T-helper 17 cell (primary cell): ENCODE measurements at places on chromosomes 2 and 18.
A peak's percentile ranks its signal among the peaks of the same experiment; 100 is the strongest.

GRCh38 chr2:136334967-136335366 is 217.0 kb upstream of the CXCR4 start:
- no peak for DNase-seq

DNA sequence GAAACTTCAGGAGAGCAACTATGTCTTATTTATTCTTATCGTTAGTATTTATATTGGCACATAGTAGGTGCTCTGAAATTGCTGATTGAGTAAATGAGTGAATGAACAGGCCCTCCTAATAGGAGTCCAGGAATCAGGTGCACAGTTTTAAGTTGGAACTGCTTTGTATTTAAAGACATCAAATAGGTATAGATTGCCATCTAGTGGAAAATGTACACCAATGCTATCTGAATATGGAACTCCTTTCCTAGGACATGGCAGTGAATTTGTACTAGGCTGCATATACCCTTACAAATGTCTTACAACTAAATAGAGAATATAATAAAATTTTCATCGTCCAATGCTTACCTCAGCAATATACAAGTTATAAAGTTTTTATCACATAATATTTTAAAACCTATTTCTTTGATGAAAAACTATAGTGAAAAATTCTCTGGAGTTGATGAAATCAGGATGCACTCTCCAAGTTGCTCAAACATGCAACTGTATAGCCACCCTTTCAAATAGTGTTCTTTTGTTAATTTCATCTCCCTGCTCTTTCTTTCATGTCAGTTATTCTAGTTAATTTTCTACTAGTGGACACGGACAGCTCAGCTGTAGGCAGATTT is 318.9 kb upstream of the SYT4 start:
- DNase-seq = no peak

GRCh38 chr18:7198326-7198725 is 32.6 kb upstream of the LRRC30 start:
- DNase-seq = no peak

- no peak for DNase-seq
These were observed 1.2 kb upstream of the MZT2A start for GRCh38 chr2:131493199-131493968.

- DNase-seq = peak; percentile 45
These were observed 622 bp upstream of the KCMF1 start for GRCh38 chr2:84970210-84970867.

DNA sequence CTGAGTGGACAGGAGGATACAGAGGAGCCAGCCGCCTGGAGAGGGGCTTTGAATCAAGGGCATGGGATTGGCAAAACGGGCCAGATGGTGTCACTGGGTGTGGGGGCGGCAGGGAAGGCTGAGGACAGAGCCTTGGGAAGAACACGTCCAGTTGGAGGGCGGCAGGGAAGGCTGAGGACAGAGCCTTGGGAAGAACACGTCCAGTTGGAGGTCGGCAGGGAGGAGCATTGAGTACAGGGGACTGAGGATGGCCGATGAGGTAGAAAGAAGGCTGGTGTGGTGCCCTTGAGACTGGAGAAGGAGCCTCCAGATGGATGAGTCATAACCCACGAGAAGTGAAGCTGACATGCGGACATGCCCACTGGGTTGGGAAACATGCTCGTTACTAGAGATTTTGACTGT is 4.5 kb downstream of the HES6 start:
- no peak for DNase-seq

GRCh38 chr18:76801567-76802505 is 20.5 kb upstream of the ZNF236 start:
- DNase-seq = peak; percentile 39

DNA sequence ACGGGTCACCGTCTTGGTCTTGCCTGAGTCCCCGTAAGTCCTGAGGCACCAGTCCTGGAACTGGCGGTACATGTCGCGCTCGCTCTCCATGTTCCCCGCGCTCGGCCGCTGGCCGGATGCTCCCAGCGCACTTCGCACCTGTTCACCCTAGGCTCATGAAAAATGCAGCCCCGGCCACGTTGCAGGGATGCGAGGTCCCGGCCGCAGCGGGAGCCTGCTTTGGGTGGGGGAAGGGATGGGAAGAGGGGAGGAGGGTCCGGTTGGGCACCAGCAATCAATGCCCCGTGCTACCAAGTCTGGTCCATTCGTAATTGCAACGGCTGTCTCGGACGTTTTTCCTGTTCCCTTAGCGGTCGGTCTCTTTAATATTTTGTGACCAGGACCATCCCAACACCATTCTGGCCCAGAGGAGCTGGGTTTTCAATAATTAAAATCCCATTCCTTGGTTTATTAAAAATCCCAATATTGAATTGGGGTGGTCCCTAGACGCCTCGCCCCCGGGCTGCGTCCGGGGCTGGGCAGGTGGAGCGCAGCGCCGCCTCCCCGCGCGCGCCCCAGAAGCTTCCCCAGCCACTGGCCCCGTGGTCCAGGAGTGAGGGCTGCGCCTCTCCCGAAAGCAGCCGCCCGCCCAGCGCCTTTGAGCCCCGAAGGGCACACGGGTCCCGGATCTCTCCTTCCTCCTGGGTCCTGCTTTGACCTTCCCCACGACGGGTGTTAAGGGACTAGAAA is 1.4 kb downstream of the NOL4 start:
- DNase-seq = no peak

GRCh38 chr2:54704688-54705605 is 18.5 kb upstream of the EML6 start:
- DNase-seq = no peak

- DNase-seq = no peak
These were observed 95.2 kb upstream of the TEKT4 start for GRCh38 chr2:94776036-94776435.

GRCh38 chr2:8926356-8926755 is 77.1 kb downstream of the MBOAT2 start:
- DNase-seq = no peak

DNA sequence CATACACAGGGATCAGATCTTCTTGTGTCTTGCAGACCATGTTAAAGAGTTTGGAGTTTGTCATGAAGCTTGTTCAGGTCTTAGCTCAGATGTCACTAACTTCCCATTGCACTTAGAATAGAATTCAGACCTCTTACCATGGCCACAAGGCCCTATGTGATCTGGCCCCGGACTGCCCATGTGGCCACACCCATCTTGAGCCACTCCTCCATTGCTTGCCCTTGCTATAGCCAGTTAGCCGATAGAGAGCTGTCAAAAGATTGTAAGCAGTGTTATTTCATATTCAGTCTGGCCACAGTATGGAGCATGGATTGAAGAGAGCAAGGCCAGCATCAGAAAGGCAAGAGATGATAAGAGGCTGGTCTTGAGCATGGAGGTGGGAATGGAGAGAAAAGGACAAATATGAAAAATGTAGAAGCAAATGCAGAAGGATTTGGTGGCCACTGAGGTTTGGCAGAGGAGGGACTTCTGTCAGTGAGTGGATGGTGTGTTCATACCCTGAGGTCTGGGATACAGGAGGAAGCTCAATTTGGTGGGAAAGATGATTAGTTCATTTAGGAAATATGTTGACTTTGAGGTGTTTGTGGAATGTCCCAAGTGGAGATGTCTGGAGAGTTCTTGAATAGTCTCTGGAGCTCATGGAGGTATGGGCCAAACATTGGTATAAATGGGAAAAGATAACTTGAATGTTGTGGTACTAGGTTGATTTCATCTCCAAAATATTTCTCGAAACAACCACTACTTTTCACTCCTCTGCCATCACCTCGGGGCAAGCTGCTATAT is 10.6 kb downstream of the DGUOK start:
- DNase-seq = no peak

- no peak for DNase-seq
These were observed 36.2 kb downstream of the KDM3A start for GRCh38 chr2:86477349-86477748.

- no peak for DNase-seq
These were observed 2.4 kb downstream of the HNRNPLL start for GRCh38 chr2:38600242-38600891.

DNA sequence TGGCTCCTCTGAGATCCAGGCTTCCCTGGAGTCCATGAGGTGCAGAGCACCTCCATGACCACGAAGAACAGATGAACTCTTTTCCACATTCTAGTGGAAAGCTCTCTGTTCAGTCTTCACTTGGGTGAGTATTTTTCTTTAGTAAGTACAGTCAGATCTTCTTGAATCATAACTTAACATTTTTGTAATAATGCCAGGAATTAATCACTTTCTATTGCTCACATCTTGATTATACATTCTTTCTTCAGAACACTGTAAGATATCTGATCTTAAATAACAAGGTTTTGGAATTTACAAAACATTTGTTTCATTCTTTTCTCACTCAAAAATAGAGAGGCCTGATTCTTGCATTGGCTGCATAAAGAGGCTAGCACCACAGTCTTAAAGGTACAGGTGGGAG is 45.4 kb upstream of the RND3 start:
- no peak for DNase-seq

GRCh38 chr2:70084973-70085710 is 2.1 kb upstream of the PCBP1 start:
- DNase-seq = peak; percentile 42

DNA sequence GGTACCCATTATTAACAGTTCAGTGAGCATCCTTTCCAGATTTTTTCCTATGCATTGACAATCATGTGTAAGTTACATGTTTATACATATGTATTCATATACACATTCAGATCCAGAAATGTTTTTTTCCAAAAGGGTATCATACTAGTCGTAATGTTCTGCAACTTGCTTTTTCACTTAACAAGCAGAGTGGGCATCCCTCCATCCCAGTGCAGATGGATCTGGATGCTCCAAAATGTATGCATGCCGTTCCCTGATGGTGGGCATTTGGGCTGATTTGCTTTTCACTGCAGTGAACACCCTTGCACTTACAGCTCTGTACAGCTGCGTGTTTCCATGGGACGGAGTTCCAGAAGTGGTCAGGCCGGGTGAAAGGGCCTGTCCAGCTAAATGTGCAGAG is 57.0 kb downstream of the DNMT3A start:
- DNase-seq = no peak

DNA sequence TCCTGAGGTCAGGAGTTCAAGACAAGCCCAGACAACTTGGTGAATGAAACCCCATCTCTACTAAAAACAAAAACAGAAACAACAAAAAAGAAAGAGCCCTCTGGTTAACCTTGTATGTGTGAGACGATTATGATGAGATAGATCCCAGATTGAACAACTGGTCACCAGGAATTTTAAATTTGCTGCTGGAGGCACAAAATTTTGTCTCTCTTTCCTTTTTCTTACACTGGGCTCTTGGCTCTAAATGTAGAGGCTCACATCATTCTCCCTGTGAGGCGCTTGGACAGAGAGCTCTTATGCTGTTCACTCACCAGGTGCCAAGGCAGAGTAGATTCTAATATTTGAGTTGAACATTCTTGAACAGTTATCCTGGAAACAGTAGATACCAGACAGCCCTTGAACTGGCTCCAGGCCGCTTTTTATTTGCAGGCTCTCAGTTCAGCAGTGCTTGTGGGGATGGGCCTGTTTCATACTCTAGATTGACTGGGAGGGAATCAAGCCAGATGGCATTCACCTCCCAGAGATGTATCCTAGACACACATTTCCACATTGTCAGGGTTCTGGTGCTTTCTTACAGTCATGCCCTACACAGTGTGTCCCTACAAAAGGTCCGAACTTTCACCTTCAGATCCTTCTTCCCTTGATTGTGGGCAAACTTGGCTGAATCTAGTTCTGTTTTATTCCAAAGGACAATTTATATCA is 1159.6 kb downstream of the RPIA start:
- no peak for DNase-seq

- DNase-seq = no peak
These were observed 60.0 kb upstream of the SPTBN1 start for GRCh38 chr2:54396107-54396506.

DNA sequence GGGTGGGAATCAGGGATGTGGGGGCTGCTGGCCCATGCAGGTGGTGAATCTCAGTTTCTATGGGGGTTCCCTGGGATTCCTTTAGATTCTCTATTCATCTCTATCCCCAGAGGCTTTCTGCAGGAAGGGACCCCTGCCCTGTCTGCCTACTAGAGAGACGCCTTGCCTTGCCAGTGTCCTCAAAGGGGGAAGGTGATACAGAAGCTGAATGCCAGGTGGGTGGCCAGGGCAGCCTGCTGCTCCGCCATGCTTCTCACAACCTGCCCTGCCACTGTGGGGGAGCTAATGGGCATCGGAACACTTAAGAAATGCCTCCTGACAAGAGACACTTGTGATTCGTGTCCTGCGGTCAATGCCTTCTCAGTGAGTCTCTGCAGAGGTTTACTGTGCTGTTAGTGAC is 368.4 kb downstream of the EN1 start:
- no peak for DNase-seq

- DNase-seq = no peak
These were observed 247.5 kb downstream of the NBAS start for GRCh38 chr2:15313657-15314056.

DNA sequence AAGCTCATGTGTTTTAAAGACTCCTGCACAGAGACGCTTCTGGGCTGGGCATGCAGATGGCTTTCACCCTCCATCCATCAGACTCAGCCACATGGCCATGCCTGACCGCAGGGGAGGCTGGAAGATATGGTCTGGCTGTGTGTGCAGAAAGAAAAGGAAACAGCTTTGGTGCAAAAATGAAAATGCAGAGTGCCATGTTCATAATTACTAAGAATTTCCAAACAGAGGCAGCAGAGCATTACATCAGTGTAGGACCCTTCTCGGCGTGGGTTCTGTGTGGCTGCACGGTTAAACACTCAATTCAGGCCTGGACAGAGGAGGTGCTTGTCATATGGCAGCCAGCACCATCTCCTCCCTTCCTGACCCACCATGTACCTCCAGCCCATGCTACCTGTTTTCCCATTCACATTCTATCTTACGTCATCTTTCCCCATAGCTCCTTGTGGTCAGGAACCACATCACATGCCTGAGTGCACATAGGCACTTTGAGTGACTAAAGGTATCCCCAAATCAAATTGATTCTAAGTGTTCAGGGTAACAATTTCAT is 200.3 kb upstream of the ID2 start:
- no peak for DNase-seq

- DNase-seq = no peak
These were observed 54.7 kb downstream of the THADA start for GRCh38 chr2:43541165-43541564.

DNA sequence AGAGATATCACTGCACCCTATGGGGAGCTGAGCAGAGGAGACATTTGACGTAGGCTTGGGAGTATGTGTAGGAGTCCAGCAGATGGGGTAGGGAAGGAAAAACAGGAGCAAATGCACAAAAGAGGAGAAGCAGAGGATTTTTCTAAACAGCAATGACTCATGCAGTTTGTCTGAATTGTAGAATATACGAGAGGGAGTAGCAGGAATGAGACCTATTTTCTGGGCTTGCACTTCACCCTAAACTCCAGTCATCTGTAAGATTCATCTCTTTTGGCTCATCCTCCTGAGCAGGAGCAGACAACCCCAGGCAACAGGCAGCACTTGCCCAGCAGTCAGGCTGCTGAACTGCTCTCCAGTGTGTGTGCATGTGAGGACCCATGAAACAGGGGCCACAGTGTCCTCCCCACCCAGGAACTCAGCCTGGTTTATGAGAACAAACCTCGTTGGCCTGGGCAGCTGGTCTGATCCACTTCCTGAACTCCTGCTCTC is 100.2 kb upstream of the CDC42EP3 start:
- no peak for DNase-seq

- DNase-seq = no peak
These were observed 132.5 kb downstream of the SPHKAP start for GRCh38 chr2:228048838-228049490.
